ENCODE measurements at places on chromosomes 5 and 9. TPM values are rescaled to one million over a fixed set of nuclear protein-coding genes. Genes with fewer than 3 reads are reported as not detected.

The EIF4E1B gene
- not detected for total RNA-seq

The CCDC183 gene
- total RNA-seq, result not detected

The NMUR2 gene
- total RNA-seq, result not detected

The TRAF1 gene
- total RNA-seq, result 0.88 TPM

The ACOT12 gene
- not detected for total RNA-seq

The LCN15 gene
- total RNA-seq, result not detected

The NREP gene
- 150 TPM for total RNA-seq

The PCDHA10 gene
- total RNA-seq, result 0.59 TPM

The TMEM174 gene
- not detected for total RNA-seq

The ZNF474 gene
- 0.72 TPM for total RNA-seq

The GARNL3 gene
- total RNA-seq, result 5.8 TPM

The GCNT1 gene
- 78.4 TPM for total RNA-seq

All from osteoblast (primary cell).